ENCODE measurements at places on chromosomes 13 and 19.

- DNase-seq = no peak
Observed at GRCh38 chr13:99289674-99290337, 17.4 kb downstream of the GPR183 start.

- DNase-seq = no peak
Observed at GRCh38 chr13:42574435-42575311, 721 bp downstream of the TNFSF11 start.

DNA sequence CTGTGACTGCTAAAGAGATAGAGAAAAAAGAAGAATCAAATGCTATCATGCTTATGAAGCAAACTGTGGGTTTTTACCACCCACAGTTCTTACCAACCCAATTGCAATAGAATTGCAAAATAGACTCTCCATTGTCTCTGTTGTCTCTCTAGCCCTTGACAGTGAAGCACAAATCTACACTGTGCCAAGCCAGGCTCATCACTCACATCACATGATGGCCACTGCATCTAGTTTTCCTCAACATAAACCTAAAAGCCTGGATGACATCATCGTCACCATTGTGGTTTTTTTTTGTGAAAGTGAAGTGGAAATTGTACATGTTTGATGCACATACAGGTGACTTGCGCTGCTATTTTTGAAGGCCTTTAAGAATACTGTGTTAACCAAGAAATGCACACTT is 56.1 kb downstream of the KL start:
- peak; percentile 6 for DNase-seq

DNA sequence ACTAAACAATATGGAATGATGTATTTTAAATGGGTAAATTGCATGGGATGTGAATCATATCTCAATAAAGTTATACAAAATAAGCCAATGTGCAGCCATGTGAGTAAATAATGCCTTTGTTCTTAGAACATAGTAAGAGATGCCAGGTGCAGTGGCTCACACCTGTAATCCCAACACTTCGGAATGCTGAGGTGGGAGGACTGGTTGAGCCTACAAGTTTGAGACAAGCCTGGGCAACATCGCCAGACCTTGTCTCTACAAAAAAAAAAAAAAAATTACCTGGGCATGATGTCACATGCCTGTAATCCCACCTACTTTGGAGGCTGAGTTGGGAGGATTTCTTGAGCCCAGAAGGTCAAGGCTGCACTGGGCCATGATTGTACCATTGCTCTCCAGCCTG is 230.7 kb downstream of the RFC3 start:
- no peak for DNase-seq

- no peak for DNase-seq
Observed at GRCh38 chr13:96796091-96796633, 198.1 kb downstream of the OXGR1 start.

GRCh38 chr19:33134571-33135041 is 2.7 kb downstream of the WDR88 start:
- peak; percentile 15 for DNase-seq

- DNase-seq = no peak
Observed at GRCh38 chr13:88103824-88104223, 432.7 kb downstream of the SLITRK5 start.

- DNase-seq = no peak
Observed at GRCh38 chr13:38008636-38009035, 139.1 kb upstream of the TRPC4 start.

DNA sequence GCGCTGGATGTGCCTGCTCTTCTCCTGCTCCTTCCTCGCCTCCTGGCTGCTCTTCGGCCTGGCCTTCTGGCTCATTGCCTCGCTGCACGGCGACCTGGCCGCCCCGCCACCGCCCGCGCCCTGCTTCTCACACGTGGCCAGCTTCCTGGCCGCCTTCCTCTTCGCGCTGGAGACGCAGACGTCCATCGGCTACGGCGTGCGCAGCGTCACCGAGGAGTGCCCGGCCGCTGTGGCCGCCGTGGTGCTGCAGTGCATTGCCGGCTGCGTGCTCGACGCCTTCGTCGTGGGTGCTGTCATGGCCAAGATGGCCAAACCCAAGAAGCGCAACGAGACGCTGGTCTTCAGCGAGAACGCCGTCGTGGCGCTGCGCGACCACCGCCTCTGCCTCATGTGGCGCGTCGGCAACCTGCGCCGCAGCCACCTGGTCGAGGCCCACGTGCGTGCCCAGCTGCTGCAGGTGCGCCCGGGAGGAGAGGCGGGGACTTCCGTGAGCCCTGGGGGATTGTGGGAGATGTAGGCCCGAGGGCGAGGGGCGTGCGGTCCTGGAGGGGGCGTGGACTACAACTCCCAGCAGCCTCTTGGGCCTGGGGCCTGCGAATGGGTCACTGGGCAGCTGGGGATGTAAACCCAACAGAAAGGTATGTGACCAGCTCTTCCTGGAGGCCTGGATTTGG is 6.7 kb downstream of the KCNJ14 start:
- no peak for DNase-seq

DNA sequence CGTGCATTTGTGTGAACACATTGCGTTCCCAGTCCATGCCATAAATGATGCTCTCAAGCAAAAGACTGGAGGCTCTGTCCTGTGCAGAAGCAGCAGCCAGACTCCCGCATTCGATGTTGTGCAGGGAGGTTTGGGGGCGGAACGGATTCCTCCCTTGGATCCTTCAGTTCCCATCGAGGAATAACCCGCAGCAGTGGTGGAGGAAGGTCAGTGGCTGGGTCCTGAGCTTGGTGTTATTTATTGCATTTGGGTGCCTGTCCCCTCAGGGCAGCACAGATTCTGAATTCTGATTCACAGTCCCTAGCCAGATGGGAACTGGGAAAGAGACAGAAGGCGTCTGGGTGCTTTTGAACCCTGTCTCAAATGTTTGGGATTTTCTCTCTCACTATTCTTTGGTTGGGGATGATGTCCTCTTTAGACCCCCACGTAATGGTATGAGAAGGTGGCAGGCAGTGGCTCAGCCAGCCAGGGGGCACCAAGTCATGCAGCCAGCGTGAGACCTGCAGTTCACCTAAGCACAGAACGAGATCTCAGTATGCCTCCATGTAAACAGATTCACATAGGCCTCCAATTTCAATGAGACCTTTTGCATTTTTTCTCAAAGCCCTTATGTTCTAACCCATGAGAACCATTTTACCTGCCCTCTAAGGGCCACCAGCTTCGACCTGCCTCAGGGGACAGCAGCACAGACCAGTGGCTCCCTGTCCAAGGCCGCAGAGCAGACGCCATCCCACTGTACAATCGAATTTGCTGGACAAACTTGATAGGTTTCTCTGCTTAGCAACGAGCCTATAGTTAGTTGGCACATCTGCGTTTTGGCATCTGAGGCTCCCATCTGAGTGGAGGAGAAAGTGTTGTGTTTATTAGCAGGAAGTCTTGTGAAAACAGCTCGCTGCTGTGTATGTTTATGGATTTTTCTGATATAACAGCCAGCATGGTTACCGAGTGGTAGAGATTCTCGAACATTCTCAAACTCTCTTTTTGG is 17.8 kb downstream of the KCTD15 start:
- no peak for DNase-seq

GRCh38 chr19:12265921-12266704 is 28.6 kb downstream of the ZNF44 start:
- no peak for DNase-seq
